Stimulated activated effector memory CD8-positive, alpha-beta T cell treated with anti-CD3 and anti-CD28 coated beads, Interleukin-12 subunit alpha, Interleukin-12 subunit beta, amount 100 ng/mL, for 72 hours (primary cell): ENCODE measurements at places on chromosomes 7 and 10.

DNA sequence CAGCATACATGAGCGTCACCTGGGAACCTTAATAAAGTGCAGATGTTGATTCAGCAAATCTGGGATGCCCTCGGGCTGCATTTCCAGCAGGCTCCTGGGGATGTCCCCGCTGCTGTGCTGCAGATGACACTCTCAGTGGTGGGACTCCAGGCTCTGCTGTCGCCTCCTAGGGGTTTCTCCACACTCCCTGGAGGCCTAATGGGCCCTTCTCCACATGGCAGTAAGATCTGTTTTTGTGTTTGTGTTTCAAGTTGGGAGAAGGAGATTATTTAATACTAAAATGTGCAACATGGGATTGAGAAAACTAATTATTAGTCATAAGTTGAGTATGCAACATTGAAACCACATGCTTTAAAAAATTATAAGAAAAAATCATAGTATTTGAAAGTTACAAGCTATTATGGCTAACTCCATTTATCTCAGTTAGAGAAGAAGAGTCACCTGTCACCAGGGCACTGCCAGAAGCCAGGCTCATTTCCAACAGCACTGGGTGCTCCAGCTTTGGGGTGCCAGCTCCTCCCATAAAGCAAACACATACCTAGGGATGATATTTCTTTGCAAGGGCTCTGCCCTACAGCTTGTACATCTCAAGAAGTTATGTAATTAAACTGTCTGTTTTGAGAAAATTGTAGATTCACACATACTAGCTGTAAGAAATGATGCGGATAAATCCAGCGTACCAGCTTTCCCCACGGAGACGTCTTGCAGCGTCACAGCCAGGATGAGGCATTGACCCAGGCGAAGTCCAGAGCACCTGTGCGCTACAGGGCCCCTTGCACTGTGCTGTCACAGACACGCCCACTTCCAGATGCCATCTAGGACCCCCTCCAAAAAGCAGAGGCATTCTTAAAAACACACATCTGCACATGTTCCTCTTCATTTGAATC is 106.4 kb downstream of the EGFR start:
- no peak for DNase-seq

GRCh38 chr10:127882801-127883459 is 9.8 kb downstream of the CLRN3 start:
- DNase-seq = no peak

GRCh38 chr10:79351332-79351731 is 4.1 kb downstream of the PPIF start:
- DNase-seq = peak; percentile 1

DNA sequence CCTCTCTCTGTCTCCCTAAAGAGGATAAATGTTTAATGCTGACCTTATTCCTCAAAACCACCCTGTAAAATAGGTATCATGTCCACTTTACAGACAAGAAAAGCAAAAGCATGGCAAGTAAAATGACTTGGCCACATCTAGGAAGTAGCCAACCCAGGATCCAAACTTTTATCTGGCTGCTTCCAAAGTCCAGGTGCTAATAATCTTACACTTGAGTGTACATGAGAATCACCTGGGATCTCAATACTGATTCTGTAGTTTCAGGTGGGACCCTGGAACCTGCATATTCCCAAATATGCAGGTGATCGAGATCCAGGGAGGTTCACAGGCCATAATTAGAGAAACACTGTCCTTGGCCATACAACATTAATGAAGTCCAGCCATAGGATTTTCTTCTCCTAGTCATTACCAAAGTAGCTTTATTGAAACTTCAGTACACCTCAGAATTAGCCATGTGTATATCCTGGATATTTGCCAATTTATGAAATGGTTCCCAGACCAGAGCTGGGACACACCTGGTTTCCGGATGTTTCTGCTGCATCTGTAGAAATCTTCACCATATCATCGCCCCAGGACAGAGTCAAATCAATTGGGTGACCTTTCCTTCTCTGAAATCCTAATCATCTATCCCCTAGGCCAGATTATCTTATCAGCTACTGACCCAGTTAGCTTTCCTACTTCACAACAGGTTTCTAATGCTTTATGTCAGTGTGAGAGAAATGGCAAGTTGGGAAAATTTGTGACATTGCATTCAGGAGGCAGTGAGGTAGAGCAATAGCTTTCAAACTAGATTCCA is 119.1 kb upstream of the KMT2E start:
- DNase-seq = no peak

- DNase-seq = no peak
Observed at GRCh38 chr10:100349672-100350071, 2.6 kb downstream of the SCD start.

DNA sequence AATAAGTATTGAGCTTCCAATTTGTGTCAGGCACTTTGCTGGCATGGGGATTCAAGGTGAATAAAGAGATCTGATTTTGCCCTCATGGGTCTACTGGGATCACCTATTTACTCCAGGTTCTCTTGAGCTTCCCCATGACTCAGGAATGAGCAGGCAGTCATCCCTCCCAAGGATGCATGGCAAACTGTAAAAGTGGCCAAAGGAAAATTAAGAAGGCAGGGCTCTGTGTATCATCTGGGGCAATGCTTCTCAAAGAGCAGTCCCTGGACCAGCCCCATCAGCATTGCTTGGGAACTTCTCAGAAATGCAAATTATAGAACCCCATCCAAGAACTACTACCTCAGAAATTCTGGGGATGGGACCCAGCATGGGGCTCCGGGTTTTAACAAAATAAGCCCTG is 48.7 kb downstream of the WDFY4 start:
- no peak for DNase-seq

GRCh38 chr10:97081621-97082235 is 104.0 kb downstream of the SLIT1 start:
- DNase-seq = peak; percentile 63

GRCh38 chr10:132749371-132749795 is 36.6 kb downstream of the NKX6-2 start:
- DNase-seq = no peak

DNA sequence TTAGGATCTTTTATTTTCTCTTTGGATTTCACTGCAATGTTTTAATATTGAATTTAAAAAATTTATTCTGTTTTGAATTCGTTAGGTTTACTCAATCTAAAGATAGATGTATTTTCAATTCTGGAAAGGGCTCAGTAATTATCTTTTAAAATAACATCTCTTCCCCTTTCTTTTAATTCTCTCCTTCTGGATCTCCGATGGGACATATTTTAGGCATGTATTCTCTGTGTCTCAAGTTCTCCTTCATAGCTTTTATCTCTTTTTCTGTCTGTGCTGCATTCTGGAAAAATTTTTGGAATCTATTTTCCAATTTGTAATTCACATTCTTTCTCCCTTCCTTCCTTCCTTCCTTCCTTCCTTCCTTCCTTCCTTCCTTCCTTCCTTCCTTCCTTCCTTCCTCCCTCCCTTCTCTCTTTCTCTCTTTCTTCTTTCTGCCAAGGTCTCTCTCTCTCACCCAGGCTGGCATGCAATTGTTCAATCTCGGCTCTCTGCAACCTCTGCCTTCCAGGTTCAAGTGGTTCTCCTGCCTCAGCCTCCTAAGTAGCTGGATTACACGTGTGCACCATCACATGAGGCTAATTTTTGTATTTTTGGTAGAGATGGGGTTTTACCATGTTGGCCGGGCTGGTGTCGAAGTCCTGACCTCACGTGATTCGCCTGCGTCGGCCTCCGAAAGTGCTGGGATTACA is 98.5 kb upstream of the CTTNBP2 start:
- no peak for DNase-seq

DNA sequence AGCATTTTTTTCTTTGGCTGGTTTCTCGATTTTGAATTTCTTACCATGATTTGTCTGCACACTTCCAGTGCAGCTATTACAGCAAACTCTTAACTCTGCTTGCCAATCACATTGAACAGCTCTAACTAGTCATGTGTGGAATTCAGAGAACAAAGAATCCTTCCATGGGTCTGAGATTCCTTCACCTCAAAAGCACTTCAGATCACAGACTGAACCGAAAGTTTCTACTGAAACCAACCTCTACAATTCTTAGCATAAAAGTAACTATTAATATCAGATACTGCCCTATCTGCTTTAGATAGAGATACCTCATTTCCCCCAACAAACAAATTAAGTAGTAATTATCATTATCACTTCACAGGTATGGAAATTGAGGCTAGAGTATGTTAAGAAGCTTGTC is 56.5 kb upstream of the SP4 start:
- DNase-seq = no peak

GRCh38 chr7:110587294-110587693 is 503.6 kb upstream of the LRRN3 start:
- DNase-seq = no peak

GRCh38 chr7:155313096-155313495 is 15.4 kb downstream of the INSIG1 start:
- no peak for DNase-seq

DNA sequence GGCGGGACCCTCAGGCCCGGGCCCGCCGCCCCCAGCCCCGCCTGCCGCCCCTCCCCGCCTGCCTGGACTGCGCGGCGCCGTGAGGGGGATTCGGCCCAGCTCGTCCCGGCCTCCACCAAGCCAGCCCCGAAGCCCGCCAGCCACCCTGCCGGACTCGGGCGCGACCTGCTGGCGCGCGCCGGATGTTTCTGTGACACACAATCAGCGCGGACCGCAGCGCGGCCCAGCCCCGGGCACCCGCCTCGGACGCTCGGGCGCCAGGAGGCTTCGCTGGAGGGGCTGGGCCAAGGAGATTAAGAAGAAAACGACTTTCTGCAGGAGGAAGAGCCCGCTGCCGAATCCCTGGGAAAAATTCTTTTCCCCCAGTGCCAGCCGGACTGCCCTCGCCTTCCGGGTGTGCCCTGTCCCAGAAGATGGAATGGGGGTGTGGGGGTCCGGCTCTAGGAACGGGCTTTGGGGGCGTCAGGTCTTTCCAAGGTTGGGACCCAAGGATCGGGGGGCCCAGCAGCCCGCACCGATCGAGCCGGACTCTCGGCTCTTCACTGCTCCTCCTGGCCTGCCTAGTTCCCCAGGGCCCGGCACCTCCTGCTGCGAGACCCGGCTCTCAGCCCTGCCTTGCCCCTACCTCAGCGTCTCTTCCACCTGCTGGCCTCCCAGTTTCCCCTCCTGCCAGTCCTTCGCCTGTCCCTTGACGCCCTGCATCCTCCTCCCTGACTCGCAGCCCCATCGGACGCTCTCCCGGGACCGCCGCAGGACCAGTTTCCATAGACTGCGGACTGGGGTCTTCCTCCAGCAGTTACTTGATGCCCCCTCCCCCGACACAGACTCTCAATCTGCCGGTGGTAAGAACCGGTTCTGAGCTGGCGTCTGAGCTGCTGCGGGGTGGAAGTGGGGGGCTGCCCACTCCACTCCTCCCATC is 82.7 kb downstream of the PAX2 start:
- DNase-seq = peak; percentile 57

DNA sequence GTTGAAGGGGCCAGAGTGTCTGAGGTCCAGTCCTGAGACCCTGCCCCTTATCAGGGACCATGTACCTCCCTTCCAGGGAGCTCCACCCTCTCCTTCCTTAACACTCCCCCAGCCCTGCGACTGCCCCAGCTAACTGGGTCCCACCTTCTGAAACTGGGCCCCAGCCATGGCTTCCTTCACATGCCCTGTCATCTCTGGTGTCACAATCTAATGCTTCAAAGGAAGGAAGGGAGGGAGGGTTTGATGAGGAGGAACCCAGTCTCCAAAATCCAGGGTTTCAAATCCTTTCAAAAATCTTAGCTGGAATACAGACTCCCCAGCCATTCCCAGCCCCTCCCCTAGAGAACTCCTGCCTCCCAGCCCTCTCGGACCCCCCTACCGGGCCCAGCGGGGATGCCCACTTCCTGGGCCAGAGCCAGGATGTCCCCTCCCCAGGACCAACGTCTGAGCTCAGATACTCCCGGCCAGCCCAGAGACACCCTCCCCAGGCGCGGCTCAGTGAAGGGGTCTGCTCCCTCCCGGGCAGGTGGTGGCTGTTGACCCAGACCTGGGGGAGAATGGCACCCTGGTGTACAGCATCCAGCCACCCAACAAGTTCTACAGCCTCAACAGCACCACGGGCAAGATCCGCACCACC is 18.0 kb downstream of the C10orf105 start:
- no peak for DNase-seq

- no peak for DNase-seq
Observed at GRCh38 chr10:3530346-3530745, 254.7 kb downstream of the KLF6 start.

DNA sequence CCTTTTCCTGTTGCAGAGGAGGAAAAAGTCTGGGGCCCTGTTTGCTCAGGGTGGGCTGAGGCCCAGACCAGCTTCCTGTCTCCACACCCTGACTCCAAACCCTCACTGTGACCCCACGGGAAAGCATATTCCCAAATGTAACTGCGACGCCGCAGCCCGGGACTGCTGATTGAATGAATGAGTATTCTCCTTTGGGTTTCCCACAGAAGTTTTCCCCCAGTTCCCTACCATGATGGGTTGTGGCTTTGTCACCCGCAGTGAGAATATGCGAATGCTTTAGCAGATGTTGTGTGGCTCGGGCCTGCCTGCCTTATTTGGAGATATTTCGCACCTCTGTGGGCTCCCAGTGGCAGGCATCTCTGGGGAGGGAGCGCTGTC is 50.6 kb downstream of the MGMT start:
- DNase-seq = no peak

- DNase-seq = no peak
Observed at GRCh38 chr7:1080921-1081255, 7.0 kb upstream of the GPER1 start.

- DNase-seq = no peak
Observed at GRCh38 chr7:115038158-115038557, 116.3 kb downstream of the MDFIC start.

DNA sequence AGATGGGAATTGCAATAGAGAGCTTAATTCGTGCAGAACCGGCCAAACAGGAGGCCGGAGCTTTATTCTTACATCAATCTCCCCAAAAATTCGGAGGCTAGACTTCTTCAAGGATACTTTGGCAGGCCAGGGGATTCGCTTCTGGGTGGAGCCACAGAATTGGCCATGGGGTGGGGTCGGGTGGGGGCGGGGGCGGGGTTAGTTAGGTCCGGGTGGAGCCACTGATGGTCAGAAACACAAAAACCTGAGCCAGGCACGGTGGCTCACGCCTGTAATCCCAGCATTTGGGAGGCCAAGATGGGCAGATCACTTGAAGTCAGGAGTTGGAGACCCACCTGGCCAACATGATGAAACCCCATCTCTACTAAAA is 87.5 kb downstream of the SEPTIN14 start:
- DNase-seq = no peak

DNA sequence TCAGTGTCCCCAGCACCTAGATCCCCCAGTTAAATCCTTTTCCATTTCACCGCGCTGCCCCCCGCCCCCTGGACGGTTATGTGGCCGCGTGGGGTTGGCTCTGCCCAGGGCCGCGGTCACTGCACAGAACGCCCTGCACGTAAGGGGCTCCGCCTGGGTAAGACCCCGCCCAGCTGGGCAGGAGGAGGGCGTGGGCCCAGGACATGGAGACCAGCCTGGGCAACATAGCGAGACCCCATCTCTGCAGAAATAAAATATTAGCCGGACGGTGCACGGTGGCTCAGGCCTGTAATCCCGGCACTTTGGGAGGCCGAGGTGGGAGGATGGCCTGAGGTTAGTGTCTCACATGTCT is 650 bp upstream of the ZFAND2A start:
- DNase-seq = no peak

DNA sequence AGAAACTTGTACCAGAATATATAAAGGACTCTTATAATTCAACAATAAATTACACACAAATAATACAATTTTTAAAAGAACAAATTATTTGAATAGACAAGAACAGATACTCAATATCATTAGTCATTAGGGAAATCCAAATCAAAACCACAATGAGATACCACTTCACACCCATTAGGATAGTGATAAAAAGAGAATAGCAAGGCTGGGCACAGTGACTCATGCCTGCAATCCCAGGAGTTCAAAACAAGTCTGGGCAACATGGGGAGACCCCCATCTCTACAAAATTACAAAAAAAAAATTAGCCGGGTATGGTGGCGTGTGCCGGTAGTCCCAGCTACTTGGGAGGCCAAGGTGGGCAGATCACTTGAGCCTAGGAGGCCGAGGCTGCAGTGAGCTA is 52.2 kb upstream of the KCNIP2 start:
- DNase-seq = no peak
